ENCODE measurements at places on chromosomes 5 and 9.

DNA sequence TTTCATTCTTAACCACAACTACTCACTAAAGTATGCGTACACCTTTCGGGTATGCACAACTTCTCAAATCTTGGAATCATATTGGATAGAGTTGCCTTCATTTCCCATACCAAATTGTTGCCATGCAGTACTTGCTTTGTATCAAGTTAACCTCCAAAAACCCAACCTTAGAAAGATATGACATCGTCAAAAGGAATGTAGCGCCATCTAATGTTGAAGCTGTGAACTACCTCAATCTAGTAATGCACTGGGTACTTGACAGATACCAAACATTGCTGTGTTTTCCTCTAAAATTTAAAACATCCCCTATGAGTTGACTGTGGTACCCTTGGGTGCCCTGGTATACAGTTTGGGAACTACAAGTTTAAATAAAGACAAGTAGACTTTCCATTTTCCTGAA is 318.4 kb downstream of the ARL15 start:
- DNase-seq: no peak

- no peak for DNase-seq
These were observed 92.2 kb downstream of the C5orf15 start for GRCh38 chr5:133876266-133876665.

DNA sequence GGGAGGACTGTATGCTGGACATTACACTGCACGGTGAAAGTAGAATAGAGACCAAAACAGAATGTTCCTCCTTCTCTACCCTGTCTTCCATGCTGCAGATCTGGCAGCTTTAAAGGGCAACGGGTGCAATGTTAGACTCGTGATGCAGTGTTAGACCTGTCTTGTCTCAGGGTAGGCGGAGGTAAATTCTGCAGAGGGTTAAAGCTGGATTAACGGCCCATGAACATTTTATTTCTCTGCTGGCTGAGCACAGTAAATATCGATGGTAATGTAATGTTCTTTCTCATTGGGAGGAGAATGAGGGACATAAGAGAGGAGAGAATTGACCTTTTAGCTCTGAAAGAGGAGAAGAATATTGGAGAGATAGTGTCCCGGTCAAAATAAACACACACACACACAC is 178.9 kb downstream of the NMUR2 start:
- DNase-seq: no peak

- peak; percentile 21 for DNase-seq
These were observed 34.2 kb downstream of the PRKACG start for GRCh38 chr9:68979538-68980314.

- DNase-seq: no peak
These were observed 3.3 kb downstream of the SETX start for GRCh38 chr9:132351404-132352045.

DNA sequence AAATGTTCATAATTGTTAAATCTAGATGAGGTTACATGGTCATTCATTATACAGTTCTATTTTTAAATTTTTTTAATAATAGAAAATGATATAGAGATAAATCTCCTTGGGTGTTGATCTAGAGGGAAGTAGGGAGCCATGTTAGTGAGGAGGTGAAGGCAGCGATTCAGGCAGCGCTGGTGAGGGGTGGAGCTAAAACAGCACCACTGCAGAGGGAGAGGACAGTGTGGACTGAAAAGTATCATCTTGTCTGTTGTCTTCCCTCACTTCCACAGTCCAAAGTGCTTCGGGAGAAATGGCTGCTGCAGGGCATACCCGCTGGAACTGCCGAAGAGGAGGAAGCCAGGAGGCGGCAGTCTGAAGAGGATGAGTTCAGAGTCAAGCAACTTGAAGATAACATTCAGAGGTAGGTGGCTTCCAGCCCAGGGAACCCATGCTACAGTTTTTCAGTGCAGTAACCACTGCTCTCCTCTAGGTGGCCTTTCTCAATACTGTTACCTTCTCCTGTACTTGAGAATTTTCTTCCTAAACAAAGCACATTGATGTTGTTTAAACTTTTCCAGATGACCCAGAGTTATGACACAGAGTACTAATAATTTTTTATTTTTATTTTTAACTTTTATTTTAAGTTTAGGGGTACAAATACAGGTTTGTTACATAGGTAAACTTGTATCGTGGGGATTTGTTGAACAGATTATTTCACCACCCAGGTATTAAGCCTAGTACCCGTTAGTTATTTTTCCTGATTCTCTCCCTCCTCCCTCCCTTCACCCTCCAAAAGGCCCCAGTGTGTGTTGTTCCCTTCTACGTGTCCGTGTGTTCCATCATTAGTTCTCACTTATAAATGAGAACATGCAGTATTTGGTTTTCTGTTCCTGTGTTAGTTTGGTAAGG is 100.5 kb downstream of the PALM2AKAP2 start:
- DNase-seq: peak; percentile 70

GRCh38 chr5:78544561-78545201 is 103.9 kb downstream of the LHFPL2 start:
- DNase-seq: no peak

DNA sequence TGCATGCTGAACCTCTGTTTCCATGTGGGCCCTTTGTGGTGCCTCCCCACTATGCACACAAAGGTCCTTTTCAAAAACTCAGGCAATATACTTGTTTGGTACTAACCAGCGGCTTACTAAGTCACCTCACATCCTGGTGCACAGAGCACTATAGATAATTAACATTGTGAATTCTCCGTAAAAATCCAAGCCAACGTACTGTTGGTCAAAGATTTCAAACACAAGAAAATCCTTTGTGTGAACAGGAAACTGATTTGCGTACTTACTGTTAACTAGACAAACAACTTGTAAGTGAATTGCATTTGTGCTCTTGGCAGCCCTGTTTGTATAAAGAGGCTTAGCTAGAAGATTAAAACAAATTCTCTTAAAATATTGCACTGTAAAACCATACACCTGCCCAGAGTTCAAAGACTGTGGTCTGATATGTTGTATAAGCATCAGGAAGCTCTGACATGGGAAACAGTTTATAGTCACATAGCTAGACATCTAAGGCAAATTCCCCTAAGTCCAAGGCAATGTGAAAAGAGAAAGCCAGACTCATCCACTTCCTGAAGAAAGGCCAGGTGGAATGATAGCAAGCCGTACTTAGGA is 125.0 kb upstream of the SLC12A2 start:
- DNase-seq: no peak

All from iPS-NIHi11 (cell line).